ENCODE measurements at places on chromosomes 6 and 20. TPM values are rescaled to one million over a fixed set of nuclear protein-coding genes. Genes with fewer than 3 reads are reported as not detected.

DNA sequence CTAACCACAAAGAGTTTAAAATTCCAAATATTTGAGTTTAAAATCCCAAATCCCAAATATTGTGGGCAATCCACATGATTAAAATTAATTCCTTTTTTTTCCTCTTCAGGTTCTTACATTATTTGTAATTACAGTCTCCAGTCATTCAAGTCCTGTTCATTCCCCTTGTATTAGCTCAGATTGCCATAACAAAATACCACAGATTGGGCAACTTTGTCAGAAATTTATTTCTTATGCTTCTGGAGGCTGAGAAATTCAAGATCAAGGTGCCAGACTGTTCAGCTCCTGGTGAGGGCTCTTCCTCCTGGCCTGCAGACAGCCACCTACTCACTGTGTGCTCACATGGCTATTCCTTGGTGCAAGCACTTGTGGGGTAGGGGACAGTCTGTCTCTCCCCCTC is 105.5 kb downstream of the ARMC2 start:
- no peak for DNase-seq
- no peak overlapping the region for H3K4me3 ChIP-seq
- H3K27ac ChIP-seq, result peak overlapping the region; percentile 70
- no peaks in the 10 kb centered on the region for H3K27me3 ChIP-seq
- H3K4me1 ChIP-seq, result no peaks in the 10 kb centered on the region
- no peaks in the 10 kb centered on the region for H3K36me3 ChIP-seq

DNA sequence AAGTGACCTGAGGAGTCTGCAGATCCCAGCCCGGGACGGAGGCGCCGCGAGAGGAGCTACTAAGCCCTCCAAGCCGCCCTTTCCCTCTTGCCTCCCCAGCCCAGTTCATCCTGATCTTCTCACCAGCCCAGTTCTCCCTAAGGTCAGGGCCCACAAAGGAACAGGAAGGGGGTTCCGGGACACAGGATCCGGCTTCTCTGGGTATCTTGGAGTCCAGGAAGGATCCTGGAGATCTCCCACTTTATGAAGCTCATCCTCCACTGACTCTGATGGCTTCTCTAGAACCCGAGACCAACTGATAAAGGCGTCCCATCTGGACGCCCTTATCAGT is 36.9 kb upstream of the HLA-C start:
- no peaks in the 10 kb centered on the region for H3K36me3 ChIP-seq
- H3K4me3 ChIP-seq, result peak overlapping the region; percentile 27
- no peak for DNase-seq
- H3K4me1 ChIP-seq, result peaks cover 11% of the 10 kb centered on the region
- no peak overlapping the region for H3K27ac ChIP-seq

DNA sequence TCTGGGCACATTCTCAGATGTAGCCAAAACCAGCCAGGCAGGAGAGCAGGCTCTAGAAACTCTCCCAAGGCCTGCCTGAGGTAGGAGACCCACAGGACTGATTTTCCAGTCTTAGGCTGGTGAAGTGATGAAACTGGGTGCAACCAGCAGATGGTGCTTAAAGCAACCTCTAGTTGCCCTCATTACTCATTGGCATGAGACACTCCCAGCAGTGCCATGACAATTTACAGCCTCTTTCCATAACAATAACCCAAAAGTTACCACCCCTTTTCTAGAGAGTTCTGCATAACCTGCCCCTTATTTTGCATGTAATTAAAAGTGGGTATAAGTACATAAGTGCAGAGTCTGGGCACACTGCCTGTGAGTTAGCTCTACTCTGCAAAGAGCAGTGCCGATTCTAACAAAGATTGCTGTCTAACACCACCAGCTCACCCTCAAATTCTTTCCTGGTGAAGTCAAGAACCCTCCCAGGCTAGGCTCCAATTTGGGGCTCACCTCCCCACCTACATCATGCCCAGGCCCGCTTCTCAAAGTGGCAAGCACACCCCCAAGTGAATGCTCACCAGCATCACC is 14.4 kb upstream of the GPR6 start:
- no peak overlapping the region for H3K4me3 ChIP-seq
- no peaks in the 10 kb centered on the region for H3K4me1 ChIP-seq
- H3K27me3 ChIP-seq, result no peaks in the 10 kb centered on the region
- H3K36me3 ChIP-seq, result no peaks in the 10 kb centered on the region
- no peak overlapping the region for H3K27ac ChIP-seq

DNA sequence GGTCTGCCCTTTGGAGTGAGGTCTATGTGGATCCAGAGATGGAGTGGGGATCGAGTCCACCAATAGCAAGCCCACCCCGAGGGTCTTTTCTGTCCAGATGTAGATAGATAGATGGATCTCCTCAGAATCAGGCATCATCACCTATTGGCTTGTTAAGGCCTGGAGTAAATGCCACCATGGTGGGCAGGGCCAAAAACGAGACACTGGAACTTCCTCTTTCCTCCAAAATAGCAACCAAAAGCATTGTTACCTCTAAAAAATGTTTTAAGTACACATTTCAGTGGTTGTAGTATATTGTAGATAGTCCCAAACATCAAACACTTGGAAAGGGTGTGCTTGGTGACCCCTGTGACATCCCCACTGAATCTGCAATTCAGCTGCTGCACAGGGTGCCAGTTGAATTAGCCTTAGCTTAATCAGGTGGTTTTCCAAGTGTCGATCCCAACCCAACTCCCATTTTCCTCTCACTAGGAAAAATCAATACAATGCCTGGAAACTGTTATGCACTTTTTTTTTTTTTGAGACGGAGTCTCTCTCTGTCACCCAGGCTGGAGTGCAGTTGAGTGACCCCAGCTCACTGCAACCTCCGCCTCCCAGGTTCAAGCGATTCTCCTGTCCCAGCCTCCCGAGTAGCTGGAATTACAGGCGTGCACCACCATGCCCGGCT is 35.0 kb upstream of the NELFCD start:
- DNase-seq, result no peak
- no peak overlapping the region for H3K27ac ChIP-seq

DNA sequence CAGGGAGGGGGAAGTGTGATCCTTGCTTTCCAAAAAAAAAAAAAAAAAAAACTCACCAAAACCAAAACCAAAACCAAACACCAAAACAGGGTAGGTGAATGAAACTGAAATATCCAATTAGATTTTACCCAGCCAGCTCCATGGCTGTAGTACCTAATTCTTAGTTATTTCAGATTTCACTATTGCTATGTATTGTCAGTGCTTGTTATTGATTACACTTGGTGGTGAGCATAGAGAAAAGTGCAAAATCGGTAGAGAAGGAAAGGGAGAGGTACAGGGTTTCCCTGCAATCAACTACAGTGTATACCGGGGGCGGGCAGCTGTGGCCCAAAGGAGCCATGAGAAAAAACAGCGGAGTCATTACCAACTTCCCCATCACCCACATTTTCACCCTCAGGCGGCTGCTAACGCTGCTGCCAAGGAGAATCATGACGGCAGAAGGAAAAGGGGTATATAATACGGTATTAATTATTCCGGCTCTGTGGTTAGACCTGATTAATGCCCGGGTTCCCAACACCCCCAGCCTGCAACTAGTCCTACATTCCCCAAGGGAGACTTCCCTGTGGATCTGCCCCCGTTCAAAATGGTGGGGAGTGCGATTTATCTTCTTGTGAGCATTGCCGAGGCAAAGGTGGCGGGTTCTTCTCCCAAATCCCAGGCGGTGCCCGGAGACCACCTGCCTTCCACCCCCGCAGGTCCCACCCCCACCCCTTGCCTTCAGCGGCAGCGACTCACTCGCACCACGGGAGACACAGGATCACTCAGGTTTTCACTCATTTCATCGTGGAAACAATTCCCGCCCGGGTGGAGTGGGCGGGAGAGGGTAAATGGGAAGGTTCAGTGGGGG is at the start of gene C6orf62:
Gene C6orf62, minus strand, starts transcription at position 30 of the 847 bp plus-strand sequence. CDS start 486 bp downstream, outside the sequence.
- H3K4me3 ChIP-seq, result peak within 1 kb of the TSS; percentile 86
- peaks cover 2% of the 10 kb centered on the region for H3K36me3 ChIP-seq
- H3K27me3 ChIP-seq, result no peaks in the 10 kb centered on the region
- H3K27ac ChIP-seq, result peak within 1 kb of the TSS; percentile 99
- no peak for DNase-seq
- peaks cover 32% of the 10 kb centered on the region for H3K4me1 ChIP-seq

GRCh38 chr6:116388924-116389323 is 18.2 kb downstream of the DSE start:
- no peak for DNase-seq
- H3K4me1 ChIP-seq, result peaks cover 10% of the 10 kb centered on the region
- no peaks in the 10 kb centered on the region for H3K27me3 ChIP-seq
- no peaks in the 10 kb centered on the region for H3K36me3 ChIP-seq
- no peak overlapping the region for H3K4me3 ChIP-seq
- H3K27ac ChIP-seq, result no peak overlapping the region

DNA sequence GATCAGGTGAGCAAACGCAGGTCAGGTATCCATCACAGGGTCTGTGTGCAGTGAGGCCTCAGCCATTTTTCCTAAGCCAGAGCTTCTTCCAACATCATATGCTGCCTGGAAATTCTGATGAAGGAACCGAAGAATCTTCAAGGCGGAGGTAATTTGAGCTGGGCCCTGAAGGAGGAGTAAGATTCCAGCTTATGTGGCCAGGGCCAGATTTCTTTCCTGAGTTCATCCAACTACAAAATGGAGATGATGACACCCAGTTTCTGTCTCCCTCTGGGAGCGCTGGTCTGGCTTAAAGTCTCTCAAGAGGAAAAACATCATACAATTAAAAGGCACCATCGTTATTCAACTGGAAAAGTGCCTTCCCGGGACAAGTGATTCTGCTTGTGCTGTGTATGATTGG is 6.9 kb upstream of the MANBAL start:
- no peaks in the 10 kb centered on the region for H3K27me3 ChIP-seq
- H3K36me3 ChIP-seq, result no peaks in the 10 kb centered on the region
- H3K4me3 ChIP-seq, result no peak overlapping the region
- H3K4me1 ChIP-seq, result peaks cover 7% of the 10 kb centered on the region
- peak; percentile 82 for DNase-seq

- no peaks in the 10 kb centered on the region for H3K36me3 ChIP-seq
- DNase-seq, result no peak
- peak overlapping the region; percentile 51 for H3K4me3 ChIP-seq
- H3K27ac ChIP-seq, result peak overlapping the region; percentile 89
Observed at GRCh38 chr6:53360093-53360912, 11.6 kb upstream of the ELOVL5 start.

DNA sequence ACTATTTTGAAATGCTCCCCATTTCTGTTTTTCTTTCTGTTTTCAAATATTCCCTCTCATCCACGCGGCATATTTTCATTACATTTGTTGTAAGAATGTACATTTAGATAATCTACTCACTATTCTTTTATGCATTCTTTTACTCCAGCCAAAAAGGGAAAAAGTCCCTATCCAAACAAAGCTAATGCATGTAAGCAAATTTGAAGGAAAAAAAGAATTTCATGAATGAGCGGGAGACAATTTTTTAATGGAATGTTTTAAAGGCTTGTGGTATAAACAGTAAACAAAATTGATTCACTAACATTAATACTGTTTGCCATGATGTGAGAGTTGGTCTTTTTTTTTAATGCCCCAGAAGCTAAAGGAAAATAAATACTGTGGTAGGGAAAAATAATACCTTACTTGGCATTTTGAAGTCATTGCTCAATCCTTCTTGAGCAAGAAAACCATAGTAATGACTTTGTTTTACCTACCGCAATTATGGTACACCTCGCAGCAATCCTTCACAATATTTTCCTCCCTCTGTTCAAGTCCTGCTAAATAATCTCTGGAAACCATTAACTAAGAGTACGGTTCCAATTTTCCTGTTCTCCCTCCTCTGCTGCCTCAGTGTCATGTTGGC is 79.0 kb downstream of the BACH2 start:
- no peak for DNase-seq
- H3K36me3 ChIP-seq, result no peaks in the 10 kb centered on the region
- peak overlapping the region; percentile 43 for H3K4me3 ChIP-seq
- H3K4me1 ChIP-seq, result no peaks in the 10 kb centered on the region

DNA sequence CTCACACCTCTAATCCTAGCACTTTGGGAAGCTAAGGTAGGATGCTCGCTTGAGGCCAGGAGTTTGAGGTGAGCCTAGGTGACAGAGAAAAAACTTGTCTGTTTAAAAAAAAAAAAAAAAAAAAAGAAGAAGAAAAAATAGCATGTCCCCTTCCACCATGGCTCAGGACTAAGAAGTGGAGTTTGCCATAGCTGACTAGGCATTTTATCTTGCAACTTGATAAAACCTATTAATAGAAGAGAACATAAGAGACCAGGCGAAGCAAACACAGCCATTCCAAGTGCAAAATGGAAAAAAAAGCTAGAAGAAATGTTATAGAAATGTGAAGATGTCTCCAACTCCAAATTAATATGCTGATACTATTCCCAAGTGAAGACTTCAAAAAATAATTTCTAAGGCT is 277.5 kb downstream of the MEI4 start:
- H3K27me3 ChIP-seq, result no peaks in the 10 kb centered on the region
- no peaks in the 10 kb centered on the region for H3K4me1 ChIP-seq
- H3K4me3 ChIP-seq, result no peak overlapping the region
- no peak overlapping the region for H3K27ac ChIP-seq
- no peaks in the 10 kb centered on the region for H3K36me3 ChIP-seq
- no peak for DNase-seq

DNA sequence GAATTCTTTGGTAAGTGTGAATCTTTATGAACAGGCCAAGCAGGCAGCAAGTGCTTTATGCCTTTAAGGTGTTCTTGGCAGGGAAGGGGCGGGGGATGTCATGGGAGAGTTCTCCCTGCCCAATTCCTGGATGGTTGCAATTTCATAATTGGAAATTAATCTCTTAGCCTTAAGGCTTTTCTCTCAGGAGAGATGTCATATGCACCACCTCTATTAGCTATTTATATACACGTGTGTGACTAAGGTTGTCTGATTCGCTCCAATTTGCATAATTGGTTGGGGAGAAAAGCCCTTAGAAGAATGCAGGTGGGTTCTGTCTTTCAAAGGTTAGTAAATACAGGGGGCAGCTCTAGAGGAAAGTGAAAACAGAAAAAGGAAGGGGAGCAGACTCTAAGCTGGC is 5.2 kb upstream of the ENPP5 start:
- peaks cover 4% of the 10 kb centered on the region for H3K4me1 ChIP-seq
- H3K4me3 ChIP-seq, result no peak overlapping the region
- no peaks in the 10 kb centered on the region for H3K27me3 ChIP-seq
- DNase-seq, result no peak

DNA sequence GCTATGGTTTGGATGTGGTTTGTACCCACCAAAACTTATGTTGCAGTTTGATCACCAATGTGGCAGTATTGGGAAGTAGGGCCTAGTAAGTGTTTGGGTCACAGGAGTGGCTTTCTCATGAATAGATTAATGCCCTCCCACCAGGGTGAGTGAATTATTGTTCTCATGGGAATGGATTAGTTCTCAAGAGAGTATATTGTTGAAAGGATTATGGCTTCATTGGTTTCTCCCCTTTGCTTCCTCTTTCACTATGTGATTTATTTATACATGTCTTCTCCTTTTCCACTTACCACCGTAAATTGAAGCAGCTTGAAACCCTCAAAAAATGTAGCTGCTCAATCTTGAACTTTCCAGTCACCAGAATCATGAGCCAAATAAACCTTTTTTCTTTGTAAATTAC is 10.8 kb downstream of the UFL1 start:
- H3K27ac ChIP-seq, result no peak overlapping the region
- H3K4me3 ChIP-seq, result no peak overlapping the region
- peaks cover 9% of the 10 kb centered on the region for H3K36me3 ChIP-seq
- H3K27me3 ChIP-seq, result no peaks in the 10 kb centered on the region

LY6G6C gene
- total RNA-seq, result not detected

SLC17A3 gene
- total RNA-seq, result not detected

WFDC10B gene
- total RNA-seq, result not detected

PI16 gene
- total RNA-seq, result 2.9 TPM

CST4 gene
- total RNA-seq, result not detected

Measured in sigmoid colon (tissue), 7 donors.